Inflammatory macrophage (primary cell): ENCODE measurements at places on chromosomes 3 and 15.

GRCh38 chr3:25381083-25381482 is 47.0 kb upstream of the RARB start:
- no peak for DNase-seq

DNA sequence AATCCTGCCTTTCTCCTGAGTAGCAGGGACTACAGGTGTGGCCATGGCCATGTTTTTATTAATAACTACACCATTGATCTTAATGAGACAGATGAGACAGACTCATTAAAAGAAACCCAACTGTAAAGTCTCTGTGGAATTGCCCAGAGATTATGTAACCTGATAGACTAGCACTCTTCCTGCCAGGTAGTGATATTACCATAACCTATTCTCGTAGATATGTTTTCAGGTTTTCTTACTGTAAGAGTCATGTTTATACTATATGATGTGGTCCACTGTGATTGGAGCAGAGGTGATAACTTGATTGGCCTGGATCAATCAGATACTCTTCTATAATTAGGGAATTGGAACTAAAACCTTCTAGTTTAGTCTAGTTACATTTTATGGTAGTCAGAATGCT is 93.7 kb downstream of the NFKBIZ start:
- DNase-seq, result no peak

DNA sequence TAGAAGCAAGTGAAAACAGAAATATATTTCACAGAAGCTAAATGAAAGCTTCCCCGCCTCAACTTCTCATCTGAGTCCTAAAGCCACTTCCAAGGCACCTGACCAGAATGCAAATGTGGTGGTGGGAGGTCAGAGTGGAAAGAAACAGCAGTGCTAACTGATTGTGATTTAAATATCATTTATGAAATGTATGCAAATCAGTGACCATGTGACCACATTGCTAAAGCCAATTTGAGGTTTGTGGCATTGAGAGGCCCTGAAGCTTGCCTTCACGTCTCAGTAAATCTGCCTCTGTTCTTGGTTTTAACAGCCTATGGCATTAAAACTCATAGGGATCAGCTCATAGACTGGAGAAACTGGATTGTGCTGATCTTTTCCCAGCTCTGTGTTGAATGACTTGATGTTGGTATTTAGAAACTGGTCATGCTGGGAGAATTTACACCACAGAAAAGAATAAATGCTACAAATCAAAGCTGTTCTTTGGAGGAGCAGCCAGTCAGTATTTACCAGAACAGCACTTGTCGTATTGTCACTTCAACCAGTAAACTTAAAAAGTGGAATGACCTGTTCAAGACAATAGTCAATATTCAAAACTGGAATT is 481.4 kb upstream of the ALCAM start:
- DNase-seq, result no peak

DNA sequence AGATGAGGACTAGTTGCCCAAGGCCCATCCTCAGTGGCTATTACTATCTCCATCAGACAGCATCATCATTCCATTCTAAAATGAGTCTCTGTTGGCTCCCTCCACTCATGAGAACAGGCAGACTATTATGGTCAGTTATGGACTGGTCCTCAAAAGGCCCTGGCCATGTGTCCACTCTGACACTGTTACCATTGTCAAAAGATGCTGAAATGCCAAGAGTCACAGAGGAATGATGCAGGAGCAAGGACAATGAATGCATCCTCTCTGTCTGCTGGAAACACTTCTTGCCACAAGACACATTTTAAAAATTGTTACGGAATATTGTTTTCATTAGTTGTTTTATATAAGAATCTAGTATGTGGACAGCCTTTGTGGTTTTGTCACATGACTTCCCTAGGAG is 53.3 kb upstream of the STT3B start:
- DNase-seq, result no peak

- no peak for DNase-seq
Observed at GRCh38 chr3:174532776-174533175, 326.4 kb upstream of the NAALADL2 start.
